ENCODE measurements at places on chromosomes 1 and 21.

GRCh38 chr1:36772647-36773495 is 261.4 kb downstream of the GRIK3 start:
- DNase-seq: no peak

DNA sequence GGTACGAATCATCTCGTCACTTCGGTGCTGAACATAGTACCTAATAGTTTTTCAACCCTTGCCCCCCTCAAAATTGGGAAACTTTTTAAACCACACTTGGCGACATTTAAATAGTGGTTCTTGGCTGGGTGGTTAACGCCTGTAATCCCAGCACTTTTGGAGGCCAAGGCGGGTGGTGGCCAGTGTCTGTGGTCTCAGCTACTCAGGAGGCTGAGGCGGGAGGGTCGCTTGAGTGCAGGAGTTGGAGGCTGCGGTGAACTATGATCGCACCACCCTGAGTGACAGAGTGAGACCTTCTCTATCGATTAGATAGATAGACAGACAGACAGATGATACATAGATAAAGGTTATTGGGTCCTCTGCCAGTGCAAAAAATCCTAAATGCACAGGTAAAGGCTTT is 55.5 kb upstream of the RASAL2 start:
- no peak for DNase-seq

- no peak for DNase-seq
Observed at GRCh38 chr1:194717334-194717733, 1530.9 kb upstream of the B3GALT2 start.

DNA sequence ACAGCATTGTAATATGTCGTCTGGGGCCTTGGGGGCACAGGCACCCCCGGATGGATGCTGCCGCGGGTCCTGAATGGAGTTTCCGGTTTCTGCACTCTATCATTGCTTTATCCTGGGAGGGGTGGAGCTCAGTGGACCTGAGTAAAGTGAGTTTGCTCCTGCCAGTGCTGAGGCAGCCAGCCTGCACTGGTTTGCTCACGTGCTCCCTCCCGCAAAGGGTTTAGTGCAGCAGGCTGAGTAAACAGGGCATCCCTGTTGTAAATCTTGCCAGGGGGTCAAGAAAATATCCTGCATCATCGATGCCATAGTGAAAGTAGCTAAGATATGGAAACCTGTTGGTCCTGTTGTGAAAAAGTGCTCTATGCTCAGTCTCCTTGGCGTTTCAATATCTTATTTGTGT is 85.6 kb upstream of the BRINP3 start:
- no peak for DNase-seq

DNA sequence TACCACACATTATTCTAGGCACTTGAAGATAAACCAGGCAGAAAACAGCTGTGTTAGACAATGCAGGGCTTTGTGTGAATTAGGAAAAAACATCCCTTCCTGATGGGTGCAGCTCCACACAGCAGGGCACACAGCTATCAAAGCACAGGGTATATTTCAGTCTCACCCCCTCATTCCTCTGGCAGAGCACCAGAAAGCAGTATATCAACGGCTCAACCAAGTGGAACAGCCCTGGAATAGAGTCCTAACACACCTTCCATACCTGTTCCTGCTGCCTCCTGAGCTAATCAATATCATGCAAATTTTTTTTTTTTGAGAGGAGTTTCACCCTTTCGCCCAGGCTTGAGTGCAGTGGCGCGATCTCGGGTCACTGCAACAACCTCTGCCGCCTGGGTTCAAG is 32.1 kb downstream of the LYST start:
- DNase-seq: no peak

DNA sequence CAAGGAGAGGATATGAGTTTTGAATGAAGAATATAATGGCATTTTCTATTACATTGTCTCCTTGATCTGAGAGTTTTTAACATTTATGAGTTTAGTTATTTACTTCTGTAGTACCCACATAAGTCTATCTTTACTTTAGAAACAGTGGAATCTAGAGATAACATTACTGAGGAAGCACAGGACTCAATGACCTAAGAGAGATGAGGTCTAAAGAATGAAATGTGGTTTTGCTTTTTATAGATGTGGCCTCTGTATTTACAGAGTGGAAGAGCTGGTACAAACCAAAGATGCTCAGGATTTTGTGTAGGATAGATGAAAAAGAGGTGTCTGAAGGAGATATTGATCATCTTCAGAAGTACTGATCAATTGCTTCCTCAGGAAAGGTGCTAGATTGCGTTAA is 177.3 kb downstream of the KCTD3 start:
- no peak for DNase-seq

DNA sequence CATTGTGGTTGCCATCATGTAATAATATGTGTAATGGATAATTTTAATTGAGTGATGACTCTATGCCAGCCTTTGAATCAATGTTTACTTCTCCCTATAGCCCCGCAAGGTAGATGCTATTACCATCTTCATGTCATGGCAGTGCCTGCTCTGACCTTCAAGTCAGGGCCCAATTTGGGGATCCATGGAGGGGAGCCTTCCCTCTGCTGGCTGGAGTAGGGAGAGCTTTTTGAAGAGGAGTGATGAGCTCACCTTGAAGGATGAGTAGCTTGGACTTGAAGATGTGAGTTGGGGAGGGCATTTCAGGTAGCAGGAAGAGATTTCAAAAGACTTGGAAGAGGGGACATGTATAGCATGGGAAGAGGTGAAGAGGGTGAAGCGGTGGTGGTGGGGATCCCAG is 189.2 kb downstream of the FOXD2 start:
- DNase-seq: no peak

DNA sequence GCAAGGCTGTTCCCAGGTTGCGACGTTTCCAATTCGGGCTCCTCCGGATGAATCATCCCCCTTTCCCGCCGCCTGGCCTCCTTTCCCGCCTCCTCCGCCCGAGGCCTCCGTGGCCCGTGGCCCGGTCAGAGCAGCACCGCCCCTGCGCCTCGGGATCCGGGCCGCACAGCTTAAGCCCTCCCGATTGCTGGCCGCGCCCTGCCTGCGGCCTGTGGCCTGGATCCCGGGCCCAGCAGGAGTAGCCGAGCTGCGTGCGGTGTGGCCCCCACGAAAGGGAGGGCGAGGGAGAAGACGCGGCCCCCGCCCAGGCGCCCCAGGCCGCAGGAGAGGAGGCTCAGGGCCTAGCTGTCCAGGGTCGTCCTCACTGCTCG is 1.0 kb downstream of the TMEM200B start:
- DNase-seq: peak; percentile 81

GRCh38 chr1:163758977-163759670 is 437.4 kb downstream of the NUF2 start:
- DNase-seq: no peak

GRCh38 chr1:12408662-12409061 is 178.8 kb downstream of the VPS13D start:
- DNase-seq: no peak

DNA sequence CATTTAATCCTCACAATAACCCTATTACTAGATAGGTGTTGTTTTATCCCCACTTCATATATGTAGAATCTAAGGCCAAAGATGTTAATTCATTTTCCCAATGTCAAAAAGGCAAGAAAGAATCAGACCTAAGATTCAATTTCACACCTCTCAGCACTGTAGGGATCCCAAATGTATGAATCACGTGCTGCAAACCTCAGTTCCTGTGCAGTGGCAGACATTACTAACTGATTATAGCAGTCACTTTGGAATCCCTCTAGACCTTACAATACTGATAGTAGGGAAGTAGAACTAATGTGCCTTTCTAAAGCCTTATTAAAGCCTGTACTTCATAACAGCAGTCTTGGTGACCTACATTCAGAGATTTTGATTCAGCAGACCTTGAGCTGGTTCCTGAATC is 2.3 kb downstream of the C1orf87 start:
- no peak for DNase-seq

DNA sequence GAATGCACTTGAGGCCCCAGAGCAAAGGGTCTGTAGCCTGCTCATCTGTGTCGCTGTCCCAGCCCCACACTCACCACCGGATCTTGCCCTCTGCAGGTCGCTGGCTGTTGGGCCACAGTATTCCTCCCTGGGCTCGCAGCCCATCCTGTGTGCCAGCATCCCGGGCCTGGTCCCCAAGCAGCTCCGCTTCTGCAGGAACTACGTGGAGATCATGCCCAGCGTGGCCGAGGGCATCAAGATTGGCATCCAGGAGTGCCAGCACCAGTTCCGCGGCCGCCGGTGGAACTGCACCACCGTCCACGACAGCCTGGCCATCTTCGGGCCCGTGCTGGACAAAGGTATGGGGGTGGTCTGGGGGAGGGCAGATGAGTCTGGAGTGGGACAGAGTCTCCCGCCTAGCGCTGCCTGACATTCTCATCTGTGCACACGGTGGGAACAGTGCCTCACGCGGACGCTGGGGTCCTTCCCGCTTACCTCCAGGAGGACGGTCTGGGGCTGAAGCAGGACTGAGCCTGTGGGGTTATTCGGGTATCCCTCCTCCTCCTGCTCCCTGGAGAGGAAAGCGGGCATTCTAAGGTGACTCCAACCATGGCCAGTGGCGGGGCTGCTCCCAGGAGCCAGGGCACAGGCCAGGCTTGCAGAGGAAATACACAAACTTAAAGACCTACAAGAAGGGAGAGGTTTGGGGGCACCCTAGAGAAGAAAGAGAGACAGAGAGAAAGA is 15.9 kb downstream of the WNT3A start:
- DNase-seq: no peak

- no peak for DNase-seq
Observed at GRCh38 chr1:58845942-58846341, 62.1 kb upstream of the JUN start.

DNA sequence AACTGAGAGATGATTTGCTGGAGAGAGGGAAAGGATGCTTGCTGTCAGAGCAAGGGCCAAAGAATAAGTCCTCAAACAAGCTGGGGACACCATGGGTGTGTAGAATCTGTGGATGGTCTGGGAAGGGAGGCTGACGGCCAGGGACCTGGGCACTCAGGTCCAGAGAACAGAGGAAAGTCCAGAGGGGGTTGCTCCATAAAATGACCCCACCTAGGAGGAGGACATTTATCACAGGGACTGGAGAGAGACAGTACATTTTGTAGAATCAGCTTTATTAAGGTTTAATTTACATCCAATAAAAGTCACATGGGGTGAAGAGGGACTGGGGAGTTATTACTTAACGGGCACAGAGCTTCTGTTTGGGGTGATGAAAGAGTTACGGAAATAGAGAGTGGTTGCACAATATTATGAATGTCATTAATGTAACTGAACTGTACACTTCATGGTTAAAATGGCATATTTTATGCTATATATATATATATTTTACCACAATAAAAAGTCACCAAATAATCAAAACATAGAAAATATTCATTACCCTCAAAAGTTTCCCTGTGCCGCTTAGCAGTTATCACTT is 73.0 kb upstream of the ABCD3 start:
- DNase-seq: no peak

GRCh38 chr1:2455757-2456156 is 20.3 kb upstream of the PLCH2 start:
- DNase-seq: peak; percentile 27

DNA sequence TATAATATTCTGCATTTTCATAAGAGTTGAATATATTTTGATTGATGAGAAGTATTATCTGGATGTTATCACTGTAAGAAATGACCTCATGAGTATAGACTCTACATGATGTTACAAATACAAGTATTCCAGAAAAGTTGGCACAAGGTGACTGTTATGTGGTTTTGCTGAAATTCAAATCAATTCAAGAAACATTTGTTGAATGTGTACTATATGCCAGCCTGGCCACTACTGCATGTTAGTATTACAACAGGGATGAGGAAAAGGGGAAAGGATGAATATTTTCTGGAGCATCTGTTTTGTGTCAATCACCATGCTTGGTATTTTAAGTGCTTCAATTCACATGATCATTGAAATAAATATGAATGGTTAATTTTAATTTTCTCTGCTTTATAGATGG is 250.9 kb upstream of the PBX1 start:
- no peak for DNase-seq

DNA sequence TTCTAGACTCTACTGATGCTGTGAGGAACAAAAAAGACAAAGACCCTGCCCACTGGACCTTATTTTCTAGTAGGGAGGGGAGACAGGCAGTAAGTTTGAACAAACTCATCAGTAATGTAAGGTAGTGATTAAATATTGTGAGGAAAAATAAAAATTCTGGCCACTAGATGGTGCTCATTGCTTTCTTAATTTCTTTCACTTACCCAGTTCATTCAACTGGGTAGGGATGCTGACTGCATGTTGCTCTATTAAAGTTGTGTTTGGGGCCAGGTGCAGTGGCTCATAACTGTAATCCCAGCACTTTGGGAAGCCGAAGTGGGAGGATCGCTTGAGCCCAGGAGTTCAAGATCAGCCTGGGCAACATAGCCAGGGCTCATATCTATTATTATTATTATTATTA is 6.3 kb upstream of the KYAT3 start:
- peak; percentile 80 for DNase-seq

DNA sequence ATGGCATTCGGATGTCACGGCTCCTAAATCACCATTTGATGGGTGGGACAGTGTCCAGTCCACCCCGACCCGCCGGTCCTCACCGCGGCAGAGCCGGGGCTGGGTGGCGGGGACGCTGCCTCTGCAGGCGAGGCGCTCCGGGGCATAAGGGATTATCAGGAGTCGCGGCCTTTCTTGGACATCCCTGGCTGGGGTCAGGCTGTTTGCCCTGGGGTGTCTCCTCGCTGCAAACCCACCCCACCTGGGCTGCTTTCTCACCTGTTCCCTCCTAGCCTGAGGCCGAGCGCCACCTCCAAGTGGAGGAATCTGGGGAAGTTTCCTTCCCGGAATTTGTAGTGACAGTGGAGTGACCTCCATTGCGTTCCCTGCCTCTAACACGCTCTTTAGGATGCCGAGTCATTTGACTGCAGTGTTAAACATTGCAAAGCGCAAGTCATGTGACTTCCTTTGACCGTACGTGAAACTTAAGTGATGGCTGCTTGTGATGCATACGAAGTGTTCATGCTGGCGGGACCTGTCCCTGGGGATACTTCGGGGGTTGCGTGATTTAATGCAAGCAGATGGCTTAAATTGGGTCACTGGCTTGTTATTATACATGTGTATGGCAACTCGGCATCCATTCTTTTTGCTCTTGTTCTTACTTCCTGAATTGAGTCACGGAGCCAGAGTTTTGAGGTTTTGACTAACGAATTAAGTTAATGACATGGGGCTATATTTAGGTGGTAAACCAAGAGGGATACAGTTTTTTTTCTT is 536 bp downstream of the LGALS8 start:
- DNase-seq: peak; percentile 91

DNA sequence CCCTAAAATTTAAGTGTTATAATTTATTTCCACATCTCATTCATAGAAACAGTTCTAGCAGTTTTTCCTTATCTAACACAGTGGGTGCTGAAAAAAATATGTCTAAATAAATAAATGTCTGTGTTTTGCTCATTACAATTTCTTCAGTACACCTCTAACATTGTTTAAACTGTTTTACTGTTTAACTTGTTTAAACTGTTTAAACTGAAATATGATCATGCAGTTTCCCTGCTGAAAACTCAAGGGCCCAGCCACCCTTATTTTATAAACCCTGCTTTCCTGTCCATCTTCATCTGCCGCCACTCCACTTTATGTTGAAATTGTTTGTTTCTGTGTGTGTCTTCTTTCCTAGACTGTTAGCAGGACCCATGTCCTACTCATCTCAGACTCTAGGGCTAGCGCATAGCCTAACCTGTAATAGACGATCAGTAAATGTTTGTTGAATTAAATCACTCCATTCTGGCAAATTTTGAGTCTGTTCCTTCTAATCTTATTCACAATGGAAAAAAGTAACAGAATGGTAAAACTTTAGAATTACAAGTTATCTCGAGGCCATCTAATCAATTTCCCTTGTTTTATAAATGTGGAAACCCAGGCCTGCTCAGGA is 9.4 kb upstream of the PIK3C2B start:
- DNase-seq: no peak

- DNase-seq: peak; percentile 47
Observed at GRCh38 chr21:27802816-27803475, 836.1 kb upstream of the ADAMTS5 start.

GRCh38 chr1:220271706-220272046 is 577 bp downstream of the RAB3GAP2 start:
- peak; percentile 43 for DNase-seq

All from cardiac fibroblast (primary cell).